Hematopoietic multipotent progenitor cell treated with erythropoietin and hydrocortisone succinate and interleukin-3 and kit ligand, for 17 days (in vitro differentiated cells): ENCODE measurements at places on chromosomes 1 and 21.
A peak's percentile ranks its signal among the peaks of the same experiment; 100 is the strongest.

DNA sequence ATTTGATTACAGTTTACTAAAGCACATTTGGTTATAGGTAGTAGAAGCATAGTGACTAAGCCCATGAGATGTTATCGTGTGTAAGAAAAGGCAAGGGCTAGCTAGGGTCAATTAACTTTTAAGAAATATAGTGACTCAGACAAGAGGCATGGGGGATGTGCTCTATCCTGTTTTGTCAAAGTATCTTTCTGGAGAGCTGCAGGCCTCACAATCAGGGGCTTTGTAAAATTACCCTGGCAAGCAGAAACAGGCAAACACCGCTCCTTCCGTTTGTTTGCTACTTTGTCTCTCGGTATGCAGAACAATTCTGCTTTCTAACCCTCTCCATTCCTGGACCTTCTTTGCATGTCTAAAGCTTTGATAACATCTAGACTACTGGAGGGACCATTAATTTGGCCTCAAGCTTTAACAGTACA, 26.1 kb upstream of the ZNF697 start:
- no peak for DNase-seq

GRCh38 chr1:151166505-151166956, 587 bp downstream of the SCNM1 start:
- DNase-seq = no peak

DNA sequence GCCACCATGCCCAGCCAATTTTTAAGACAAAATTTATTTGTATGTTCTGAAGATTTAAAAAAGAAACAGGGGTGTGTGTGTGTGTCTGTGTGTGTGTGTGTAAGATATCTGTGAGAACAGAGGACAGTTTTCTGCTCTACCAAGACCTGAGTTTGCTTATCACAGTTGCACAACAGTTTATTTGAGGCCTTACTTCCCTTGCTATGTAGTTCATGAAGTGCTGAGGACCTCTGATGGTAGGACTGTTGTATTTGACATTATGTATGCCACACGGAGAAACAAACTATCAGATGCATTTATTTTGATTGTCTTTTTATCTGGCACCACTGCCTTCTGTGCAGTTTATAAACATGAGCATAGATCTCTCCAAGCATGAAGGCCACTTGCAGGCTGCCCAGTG, 355.2 kb downstream of the PBX1 start:
- DNase-seq = no peak

DNA sequence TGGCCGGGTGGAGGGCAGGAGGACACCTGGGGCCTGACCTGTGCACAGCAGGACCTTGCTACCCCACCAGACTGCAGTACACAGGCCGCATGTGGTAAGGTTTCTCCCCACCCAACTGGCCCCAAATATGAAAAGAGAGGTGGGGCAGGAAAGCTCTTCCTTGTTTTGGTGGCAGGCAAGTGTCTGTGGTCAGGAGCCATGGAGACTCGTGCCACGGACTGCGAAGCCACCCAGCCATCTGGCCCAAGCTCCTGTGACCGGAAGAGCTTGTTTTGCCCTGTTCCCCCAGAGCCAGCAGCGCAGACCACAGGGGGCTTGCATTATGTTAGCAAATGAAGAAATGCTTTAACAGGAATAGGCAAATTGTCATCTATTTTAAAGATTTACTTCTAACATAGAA, 54.9 kb downstream of the OLIG1 start:
- no peak for DNase-seq

DNA sequence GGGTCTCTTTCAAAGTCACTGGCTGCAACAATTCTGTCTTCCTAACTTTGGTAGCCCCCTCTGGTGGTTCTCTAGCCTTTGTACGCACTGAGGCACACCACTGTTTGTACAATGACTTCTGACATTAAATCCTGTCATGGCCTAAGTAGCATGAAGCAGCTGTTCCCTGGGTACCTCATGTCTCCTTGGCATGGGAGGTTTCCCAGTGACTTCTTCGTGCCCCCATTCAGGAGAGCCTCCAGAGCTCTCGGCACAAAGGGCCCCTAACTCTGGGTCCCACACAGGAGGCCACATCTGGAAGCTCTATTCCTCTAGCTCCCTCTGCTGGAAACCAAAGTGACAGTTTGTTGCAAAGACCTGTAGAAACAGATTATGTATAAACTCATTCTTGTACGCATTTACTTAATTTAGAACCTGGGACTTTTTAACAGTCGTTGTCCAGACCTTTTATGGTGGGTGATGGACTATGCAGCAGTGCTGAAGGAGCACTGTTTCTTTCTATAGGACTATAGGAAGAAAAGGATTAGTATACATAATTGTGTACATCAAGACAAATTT, 13.4 kb downstream of the SWT1 start:
- peak; percentile 87 for DNase-seq

DNA sequence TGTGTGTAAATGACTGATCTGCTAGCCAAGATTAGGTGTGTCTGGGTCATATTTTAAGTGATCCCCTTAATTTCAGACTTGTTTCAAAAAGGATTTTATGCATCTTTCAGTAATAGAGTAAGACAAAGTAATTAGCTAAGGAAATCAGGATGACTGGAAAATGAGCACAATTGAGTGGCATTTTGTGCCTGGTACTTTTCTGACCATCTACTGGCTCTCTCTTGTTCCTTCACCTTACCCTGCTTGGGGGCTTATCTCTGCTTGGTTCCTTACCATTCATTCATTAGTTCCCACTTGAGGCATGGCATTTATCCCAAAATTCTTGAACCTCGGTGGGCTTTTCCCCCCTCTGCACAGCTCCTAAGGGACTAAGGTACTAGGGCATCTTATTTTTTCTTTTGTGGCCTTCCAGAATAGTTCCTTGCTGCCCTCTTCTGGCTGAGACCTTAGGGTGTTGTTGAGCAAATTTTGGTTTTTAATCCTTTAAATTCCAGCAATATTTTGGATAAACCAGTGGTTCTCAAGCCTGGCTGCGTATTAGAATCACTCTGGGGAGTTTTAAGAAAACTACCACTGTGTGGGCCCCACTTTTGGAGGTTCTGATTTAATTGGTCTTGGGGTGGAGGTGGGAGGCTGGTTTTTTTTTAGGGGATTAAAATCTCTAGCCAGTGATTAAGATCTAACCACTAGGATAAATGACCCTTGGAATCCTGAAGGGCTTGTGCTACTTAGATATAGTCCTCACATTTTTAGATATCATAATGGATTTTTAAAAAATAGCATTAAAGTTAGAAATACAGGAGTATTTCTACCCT, 50.8 kb downstream of the HS2ST1 start:
- DNase-seq = peak; percentile 56

DNA sequence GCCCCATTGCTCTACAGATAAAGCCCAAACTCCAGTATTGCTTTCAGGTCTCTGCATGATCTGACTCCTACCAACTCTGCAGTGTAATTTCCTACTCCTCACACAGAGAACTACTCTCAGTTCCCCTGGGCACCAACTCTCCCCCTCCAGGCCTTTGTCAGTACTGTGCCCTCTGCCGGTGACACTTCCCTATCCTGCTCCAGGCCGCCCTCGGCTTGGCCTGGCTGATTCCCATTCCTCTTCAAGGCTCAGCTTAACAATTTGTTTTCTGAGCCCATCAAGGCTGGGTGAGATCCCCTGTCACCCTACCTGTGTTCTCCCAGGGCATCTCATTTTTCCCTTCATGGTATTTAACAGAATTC, 2.6 kb downstream of the SLAMF8 start:
- DNase-seq = no peak

DNA sequence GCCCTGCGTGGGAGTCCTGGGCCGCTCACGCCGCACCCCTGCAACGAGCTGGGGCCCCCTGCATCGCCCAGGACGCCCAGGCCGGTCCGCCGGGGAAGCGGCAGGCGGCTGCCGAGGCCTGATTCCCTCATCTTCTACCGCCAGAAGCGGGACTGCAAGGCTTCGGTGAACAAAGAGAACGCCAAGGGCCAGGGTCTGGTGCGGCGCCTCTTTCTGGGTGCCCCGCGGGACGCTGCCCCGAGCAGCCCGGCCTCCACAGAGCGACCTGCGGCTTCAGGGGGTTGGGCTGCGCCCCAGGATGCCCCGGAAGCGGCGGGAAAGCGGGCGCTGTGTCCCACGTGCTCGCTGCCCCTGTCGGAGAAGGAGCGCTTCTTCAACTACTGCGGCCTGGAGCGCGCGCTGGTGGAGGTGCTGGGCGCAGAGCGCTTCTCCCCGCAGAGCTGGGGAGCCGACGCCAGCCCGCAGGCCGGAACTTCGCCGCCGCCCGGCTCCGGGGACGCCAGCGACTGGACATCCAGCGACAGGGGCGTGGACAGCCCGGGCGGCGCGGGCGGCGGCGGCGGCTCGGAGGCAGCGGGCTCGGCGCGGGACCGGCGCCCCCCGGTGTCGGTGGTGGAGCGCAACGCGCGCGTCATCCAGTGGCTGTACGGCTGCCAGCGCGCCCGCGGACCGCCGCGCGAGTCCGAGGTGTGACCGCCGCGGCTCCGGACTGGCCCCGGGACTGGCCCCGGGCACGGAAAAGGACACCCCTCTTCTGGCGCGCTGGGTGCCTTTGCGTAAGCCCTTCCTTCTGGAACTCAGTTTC, 2.7 kb downstream of the FAM110D start:
- peak; percentile 46 for DNase-seq

GRCh38 chr1:205255941-205256780, 28.4 kb downstream of the TMCC2 start:
- peak; percentile 98 for DNase-seq

GRCh38 chr1:30777060-30777903, 19.7 kb upstream of the LAPTM5 start:
- peak; percentile 55 for DNase-seq

GRCh38 chr1:165903672-165904071, 76.3 kb downstream of the UCK2 start:
- DNase-seq = no peak

- DNase-seq = no peak
These were observed 7.2 kb downstream of the FBXO6 start for GRCh38 chr1:11671205-11671543.

GRCh38 chr1:114299331-114299975, 145.8 kb upstream of the SYT6 start:
- no peak for DNase-seq

GRCh38 chr1:3717041-3717714, 35.1 kb upstream of the CCDC27 start:
- no peak for DNase-seq

- DNase-seq = no peak
These were observed 960 bp downstream of the MX2 start for GRCh38 chr21:41362605-41363369.

GRCh38 chr1:211066781-211067384, 67.1 kb downstream of the KCNH1 start:
- no peak for DNase-seq

DNA sequence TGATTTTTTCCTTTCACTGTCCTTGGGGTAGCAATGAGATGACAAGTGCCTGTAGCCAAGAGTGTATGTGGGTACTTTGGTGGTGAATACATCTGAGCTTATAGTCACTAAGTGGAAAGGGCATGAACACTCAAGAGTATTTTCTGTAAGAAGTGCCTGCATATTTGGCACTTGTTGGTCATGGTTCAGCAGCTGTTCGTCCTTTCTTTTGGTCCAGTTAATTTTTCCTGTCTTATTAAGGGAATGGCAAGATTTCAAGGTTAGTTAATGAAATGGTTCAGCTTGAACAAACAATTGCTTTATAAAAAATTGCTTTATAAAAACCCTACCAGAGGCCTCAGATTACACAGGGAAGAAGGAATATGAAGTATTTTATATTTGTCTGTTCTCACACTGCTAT, 48.6 kb upstream of the GPR52 start:
- no peak for DNase-seq

DNA sequence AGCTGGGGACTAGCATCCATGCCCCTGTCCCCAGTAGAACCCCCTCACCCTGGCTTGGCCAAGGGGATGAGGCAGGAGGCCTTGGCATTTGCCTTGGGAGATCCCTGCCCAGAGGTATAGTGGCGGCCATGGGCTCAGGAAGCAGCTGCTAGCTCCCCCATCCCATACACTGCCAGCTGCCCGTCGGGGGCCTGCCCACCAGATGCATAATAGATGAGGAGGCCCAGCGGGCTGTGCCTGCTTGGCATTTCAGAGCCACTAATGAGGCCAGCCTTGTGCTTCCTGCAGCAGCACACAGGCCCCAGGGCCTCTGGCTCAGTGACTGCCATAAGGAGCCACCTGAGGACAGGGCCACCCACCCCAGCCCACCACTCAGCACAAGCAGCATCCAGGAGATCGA, 23.6 kb downstream of the RAP1GAP start:
- DNase-seq = no peak
